ENCODE measurements at places on chromosomes 1 and 21. TPM values are rescaled to one million over a fixed set of nuclear protein-coding genes. Genes with fewer than 3 reads are reported as not detected.

TFF1 gene
- total RNA-seq = not detected

RRAGC gene
- total RNA-seq = 28.3 TPM

VANGL2 gene
- 7.1 TPM for total RNA-seq

GUCA2A gene
- not detected for total RNA-seq

PTCH2 gene
- 31.2 TPM for total RNA-seq

GRCh38 chr1:204282761-204283221 is 69.0 kb upstream of the GOLT1A start:
- no peak for DNase-seq

GRCh38 chr1:157678721-157679120 is 21.8 kb downstream of the FCRL3 start:
- no peak for DNase-seq

GRCh38 chr1:83734420-83734819 is 264.5 kb downstream of the TTLL7 start:
- DNase-seq = no peak

GRCh38 chr1:9084906-9085305 is 15.5 kb upstream of the SLC2A5 start:
- DNase-seq = no peak

- DNase-seq = no peak
Observed at GRCh38 chr1:110064576-110065337, 5.7 kb downstream of the ALX3 start.
